ENCODE measurements at places on chromosomes 7 and 10.
A peak's percentile ranks its signal among the peaks of the same experiment; 100 is the strongest.

DNA sequence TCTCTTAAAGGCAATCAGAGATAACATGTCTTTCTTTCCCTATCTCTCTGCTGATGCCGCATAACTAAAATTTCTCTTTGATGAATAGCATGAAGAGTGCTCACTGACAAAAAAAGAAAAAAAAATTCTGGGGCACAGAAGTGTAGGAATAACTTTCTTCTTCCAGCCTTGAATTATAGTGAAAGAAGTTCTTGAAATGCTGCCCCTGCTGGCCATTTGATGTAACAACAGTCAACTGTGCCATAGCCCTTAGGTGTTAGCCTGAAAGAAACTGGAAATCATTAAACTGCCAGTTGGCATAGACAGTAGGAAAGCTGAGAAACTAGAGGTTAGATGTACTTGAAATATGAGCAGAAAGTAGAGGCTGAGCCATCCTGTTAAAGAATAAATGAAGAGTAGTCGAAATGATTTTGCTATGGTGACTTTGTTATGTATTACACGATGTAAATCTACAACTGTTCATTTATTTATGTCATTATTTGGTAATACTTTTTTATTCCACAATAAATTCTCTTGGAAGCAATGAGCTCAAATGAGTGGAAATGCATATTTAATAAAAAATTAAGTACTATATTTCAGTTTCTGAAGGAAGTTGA is 48.3 kb upstream of the FAM171A1 start:
- peak; percentile 39 for DNase-seq

- DNase-seq: no peak
These were observed 122.5 kb upstream of the C1QL3 start for GRCh38 chr10:16644146-16644545.

GRCh38 chr10:22324413-22324812 is 3.5 kb downstream of the BMI1 start:
- DNase-seq: no peak

DNA sequence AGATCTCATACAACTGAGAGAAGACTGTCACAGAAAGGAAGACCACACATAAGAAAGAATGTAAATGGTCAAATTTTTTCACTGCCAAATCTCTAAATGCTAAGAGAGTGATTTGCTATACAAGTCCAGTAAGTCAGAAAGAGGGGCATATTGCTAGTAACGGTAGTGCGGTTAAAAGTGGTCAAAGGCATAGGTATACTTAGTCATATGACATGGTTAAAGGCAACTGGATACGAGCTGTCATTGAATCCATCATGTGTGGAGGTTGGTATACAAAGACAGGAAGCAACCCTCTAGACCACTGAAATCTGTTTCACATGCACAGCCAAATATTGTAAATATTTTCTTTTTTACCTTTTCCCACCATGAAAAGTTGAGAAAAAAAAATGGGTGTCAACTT is 4.8 kb downstream of the INHBA start:
- DNase-seq: no peak

GRCh38 chr7:117582219-117582704 is 102.4 kb downstream of the CFTR start:
- no peak for DNase-seq

DNA sequence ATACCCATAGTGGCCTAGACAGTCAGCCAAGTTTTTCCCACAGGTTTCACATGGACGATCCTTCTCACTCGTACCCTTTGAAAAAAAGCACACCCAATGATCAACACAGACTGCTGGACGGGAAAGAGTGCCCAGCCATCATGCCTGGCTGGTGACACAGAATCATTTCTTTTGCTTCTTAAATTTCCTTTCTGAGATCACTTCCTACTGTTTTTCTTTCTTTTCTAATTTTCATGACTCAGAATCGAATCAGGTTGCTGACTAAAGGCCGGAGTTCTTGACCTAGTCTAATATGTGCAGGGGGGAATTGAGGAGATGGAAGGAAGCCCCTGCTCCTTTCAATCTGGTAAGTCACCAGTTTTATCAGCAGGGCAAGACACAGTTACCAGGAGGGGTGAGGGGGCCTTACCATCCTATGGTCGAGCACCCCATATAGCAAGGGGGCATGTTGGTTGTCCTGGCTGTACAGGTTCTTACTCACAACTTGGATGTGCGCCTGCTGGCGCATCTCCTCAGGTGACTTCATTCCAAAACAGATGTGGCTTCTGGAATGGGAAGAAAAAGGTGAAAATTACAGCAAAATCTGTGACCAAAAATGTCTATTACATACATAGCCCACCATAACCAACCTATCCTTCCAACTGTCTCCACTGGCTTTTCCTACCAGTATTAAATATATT is 3.5 kb downstream of the POLR3A start:
- DNase-seq: no peak

DNA sequence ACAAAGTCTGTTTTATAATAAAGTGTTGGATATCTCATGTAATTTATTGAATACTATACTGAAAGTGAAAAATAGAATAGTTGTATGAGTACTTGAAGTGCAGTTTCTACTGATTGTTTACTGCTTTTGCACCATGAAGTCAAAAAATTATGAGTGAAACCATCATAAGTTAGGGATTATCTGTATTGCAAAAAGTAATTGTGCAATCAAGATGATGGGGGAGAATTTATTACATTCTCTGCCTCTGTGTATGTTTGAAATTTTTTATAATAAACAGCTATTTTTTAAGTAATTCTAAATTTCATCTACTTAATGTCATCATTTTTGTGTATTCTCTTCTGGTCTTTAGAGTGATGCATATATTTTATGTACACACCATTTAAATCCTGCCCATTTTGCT is 47.2 kb upstream of the TMEM273 start:
- DNase-seq: no peak

- no peak for DNase-seq
These were observed 78.0 kb upstream of the MACROH2A2 start for GRCh38 chr10:69974551-69975155.

DNA sequence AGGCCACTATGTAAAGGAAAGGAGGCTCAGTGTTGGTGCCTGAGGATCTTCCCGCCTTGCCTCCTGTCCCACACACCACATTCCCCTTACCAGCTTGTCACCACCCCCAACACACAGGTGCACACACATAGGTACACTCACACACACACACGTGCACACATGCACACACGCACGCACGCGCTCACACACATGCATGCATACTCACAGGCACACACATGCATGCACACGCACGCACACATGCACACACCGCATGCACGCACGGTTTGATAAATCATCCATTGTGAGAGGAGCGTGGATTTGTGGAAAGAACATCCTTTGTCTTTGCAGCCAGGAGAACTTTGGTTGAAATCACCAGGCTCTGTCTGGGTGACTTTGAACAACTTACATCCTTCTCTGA is 359.8 kb downstream of the FRMD4A start:
- no peak for DNase-seq

GRCh38 chr10:1133495-1134045 is 77.4 kb downstream of the WDR37 start:
- DNase-seq: no peak

GRCh38 chr7:138481447-138482380 is 21.7 kb downstream of the TRIM24 start:
- no peak for DNase-seq

DNA sequence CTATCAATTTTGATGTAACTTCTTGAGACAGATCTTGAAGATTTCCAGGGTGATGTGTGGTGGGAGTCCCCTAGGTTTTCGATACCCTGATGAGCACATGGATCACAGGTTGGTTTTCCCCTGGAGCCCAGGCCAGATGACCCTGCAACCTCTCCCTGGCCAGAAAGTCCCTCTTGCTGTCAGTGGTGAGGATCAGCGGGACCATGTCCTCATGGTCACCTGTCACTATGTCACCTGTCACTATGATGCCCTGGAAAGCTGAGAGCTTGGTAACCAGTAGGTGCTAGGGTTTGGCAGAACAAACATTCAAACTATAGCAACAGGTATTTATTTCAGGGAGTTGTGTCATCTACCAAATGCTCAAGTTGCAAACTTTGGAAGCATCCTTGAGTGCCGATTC is 197.9 kb downstream of the ARHGAP12 start:
- no peak for DNase-seq
